Cortex of kidney (tissue), 1 donor: ENCODE measurements at places on chromosomes 1 and 21.

DNA sequence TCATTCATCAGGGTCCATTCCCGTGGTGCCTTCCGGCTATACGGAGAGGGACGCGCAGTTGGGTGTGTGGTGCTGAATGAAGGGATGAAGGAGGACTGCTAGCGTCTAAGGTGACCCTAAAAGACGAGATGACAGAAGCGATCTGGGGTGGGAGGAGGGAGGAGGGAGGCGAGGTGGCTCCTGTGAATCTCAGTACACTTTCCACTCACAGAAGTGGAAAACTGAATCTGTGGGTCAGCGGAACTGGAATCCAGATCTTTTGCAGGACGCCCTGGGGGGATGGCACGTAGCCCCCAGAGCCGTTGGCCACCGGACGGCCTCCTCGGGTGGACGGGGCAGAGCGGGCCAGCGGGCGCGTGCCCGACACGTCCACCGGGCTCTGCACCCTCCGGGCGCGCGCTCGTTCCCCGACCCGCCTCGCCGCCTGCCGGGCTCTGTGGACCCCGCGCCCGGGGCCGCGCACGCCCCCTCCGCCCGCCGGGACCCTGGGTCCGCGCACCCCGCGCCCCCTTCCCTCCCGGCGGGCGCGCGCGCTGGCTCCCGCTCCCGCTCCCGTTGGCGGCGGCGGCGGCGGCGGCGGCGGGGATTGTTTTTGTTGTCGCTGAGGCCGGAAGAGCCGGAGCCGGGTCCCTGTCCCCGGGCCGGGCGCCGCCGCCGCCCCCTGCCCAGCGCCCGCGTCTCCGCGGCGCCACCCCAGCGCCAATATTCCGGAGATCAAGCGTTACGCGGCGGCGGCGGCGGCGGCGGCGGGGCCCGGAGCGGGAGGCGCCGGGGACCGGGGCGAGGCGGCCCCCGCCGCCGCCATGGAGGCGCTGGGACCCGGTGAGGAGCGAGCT is at the start of gene AGO4:
TSS of gene AGO4 (plus strand) at position 403 of the 836 bp plus-strand sequence. CDS start at position 804, 401 bp downstream.
- no peak for DNase-seq

- no peak for DNase-seq
These were observed 24.5 kb upstream of the KIRREL1 start for GRCh38 chr1:157968946-157969345.

GRCh38 chr21:33268737-33269441 is 2.7 kb downstream of the IL10RB start:
- DNase-seq: no peak

- no peak for DNase-seq
These were observed at the start of gene S100A16 for GRCh38 chr1:153612755-153613331. Gene S100A16, minus strand, starts transcription at chr1:153613137. Its CDS starts 4,986 bp downstream, at chr1:153608151.

DNA sequence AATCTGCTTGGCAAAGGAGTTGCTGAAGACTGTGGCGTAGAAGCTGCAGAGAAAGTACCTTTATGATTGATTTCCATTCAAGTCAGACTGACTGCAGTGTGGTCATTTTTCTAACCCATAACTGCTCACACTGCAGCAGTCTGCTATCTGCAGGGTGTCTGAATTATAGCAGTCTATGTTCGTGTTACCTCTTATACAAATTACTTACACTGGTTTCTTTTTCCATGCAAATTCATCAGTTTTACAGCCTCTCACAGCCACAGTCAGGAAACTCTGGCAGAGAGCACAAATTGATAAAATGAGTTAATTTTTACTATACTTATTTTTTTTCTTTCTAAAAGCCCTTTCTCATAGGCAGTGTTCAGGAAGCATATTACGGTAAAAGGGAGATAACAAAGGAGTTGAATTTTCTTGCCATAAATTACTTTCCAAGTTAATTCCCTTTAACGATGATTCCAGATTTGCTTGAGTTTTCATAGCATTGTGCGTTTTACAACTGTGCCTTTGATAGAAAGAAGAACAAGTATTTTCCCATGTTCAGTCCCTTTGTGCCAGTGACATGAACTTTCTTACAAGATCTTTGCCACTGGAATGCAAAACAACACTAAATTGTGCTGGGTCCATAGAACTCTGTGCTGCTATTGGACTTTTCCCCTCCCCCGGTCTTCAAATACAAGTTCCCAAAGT is 261.5 kb downstream of the NFIA start:
- no peak for DNase-seq

DNA sequence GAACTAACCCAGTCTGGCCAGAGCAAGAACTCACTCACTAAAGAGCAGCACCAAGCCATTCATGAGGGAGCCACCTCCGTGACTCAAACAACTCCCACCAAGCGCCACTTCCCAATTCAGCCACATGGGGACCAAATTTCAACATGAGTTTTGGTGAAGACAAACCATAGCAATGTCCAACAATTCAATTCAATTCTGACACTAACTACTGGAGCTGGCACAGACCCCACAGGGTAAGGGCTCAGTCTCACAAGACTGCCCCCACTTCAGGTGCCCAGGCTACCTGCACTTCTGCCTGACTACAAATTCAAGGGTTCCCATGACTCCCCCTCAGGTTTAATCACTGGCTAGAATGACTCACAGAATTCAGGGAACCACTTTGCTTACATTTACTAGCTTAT is 48.8 kb upstream of the RAP1A start:
- DNase-seq: no peak

GRCh38 chr1:152050886-152051675 is 14.3 kb upstream of the S100A11 start:
- no peak for DNase-seq

GRCh38 chr21:31777857-31778256 is 45.9 kb upstream of the SCAF4 start:
- DNase-seq: no peak

- DNase-seq: no peak
These were observed 303.6 kb downstream of the MATN1 start for GRCh38 chr1:30419831-30420230.

GRCh38 chr1:38327559-38327973 is 281.0 kb upstream of the POU3F1 start:
- DNase-seq: no peak

DNA sequence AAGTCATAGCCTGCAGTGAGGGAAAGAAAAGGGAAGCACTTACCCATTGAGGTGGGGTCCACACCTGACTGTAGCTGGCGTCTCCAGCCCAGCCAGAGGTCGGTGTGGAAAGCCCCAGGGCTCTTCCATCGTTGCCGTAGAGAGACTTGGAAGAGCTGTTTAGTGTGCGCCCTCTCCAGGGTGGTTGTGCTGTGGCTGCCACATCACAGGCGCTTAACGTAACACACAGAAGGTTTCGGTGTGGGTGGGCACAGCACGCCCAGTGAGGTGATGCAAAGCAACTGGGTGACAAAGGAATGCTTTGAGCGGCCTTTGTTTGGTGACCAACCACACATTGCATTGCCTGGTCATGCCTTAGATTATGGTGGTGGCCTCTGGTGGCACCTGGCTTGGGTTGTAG is 36.8 kb upstream of the KIF1B start:
- no peak for DNase-seq

GRCh38 chr1:90720145-90720636 is 3.1 kb upstream of the BARHL2 start:
- DNase-seq: no peak

DNA sequence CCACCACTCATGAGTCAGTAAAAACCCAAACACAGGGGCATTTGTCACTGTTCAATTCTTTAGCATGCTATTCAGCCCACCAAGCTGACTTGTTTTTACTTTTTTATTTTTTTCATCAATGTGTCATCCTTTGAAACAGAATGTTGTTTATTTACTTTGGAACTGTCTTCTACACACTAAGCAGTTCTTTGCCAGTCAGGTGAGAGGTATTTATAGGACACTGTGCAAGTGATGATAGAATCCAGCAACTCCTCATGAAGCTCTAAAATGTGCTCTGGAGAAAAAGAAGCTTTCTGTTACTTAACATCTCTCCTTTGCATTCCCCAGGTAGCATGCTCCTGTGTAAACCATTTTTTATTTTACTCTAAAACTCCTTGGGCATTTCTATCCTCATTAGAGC is 582.0 kb upstream of the TMPRSS15 start:
- no peak for DNase-seq

DNA sequence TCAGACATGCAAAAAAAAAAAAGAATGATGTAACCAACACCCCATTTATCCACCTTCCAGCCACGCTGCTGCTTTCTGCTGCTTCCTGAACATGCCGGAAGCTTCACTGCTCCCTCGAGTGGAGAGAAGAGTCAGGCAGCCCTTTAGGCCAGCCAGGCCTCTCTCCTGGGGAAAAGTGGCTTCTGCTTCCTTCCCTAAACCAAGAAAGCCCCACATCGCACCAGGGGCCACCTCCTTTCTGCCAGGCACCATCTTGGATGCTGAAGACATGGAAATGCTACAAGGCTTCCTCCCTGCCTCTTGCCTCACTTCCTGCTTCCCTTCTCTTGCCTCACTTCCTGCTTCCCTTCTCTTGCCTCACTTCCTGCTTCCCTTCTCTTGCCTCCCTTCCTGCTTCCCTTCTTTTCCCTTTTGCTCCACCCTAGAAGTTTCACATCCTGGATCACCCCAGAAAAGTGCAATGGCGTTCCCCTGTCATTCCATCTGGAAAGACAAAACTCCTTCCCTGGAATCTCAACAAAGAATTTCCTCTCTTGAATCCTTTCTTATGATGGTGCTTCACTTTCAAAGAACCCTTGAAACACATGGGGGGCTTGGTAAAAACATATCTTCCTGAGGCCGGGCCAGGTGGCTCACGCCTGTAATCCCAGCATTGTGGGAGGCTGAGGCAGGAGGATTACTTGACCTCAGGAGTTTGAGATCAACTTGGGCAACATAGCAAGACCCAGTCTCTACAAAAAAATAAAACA is 18.7 kb downstream of the TNFRSF8 start:
- DNase-seq: no peak

DNA sequence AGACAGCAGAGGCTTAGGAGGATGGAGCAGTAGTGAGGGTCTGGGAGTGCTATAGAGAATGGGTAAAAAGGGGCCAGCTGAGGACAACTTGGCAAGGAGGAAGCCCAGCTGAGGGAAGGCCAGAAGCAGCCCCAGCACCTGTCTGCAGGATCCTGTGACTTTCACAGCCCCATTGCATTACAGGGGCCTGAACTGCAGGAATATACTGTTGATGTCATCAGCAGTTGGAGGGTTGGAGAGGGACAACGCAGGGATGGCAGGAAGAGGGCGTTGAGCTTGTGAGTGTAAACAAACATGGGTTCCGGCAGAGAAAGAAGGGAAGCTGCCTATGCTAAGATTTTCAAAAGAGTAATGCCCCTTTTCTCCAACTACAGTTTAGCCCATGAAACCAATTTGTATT is 628.5 kb downstream of the SMYD3 start:
- no peak for DNase-seq

DNA sequence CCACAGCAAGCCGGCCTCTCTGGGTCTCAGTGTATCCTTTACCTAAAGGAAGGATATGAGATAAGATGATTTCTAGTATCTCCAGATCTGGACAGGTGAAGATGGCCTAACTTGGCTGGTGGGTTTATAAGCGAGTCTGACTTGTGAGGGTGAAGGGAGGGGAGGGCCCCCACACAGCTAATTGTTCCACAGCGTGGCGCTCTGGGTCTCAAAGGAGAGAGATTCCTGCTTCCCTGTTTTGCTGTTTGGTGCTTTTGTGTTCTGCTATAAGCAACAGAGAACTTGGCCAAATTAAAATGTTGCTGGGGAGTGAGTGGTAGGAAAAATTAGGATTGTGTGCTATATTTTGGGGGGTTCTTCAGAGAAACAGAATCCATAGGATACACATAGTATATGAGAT is 28.9 kb upstream of the NLRP3 start:
- DNase-seq: no peak

DNA sequence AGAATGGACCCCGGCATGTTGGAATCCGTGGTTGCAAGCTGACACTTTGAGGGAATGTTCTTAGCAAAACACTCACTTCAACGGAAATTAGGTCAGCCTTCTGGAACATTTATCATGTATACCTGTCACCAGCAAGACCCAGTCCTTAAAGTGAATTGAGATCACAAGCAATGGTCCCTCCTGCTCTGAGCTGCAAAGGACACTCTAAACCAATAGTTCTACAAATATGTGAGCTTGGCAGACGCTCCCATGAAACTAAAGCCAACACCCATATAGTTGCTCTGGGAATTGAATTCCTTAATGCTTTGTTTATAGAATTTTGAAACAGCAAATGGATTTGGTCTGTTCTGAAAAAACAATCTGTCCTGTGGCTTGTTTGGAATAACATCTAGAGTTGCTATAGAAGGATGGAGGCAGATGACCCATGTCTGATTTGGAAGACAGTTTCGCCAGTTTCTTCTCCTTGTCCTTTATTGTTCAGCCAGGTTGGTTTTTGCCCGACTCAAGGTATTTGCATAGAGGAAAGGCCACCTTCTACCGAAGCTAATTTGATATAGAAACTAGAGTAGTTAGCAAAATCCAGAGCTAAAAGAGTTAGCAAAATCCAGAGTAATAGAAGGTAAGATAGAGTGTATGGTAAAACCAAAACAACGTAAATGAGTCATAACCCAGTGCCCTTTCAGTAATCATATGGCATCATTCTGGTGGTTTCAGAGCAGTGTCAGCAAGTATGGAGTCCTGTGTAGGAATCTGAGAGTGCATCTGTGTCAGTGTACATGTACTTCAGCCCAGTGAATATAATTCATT is 236.2 kb downstream of the NFIA start:
- no peak for DNase-seq

DNA sequence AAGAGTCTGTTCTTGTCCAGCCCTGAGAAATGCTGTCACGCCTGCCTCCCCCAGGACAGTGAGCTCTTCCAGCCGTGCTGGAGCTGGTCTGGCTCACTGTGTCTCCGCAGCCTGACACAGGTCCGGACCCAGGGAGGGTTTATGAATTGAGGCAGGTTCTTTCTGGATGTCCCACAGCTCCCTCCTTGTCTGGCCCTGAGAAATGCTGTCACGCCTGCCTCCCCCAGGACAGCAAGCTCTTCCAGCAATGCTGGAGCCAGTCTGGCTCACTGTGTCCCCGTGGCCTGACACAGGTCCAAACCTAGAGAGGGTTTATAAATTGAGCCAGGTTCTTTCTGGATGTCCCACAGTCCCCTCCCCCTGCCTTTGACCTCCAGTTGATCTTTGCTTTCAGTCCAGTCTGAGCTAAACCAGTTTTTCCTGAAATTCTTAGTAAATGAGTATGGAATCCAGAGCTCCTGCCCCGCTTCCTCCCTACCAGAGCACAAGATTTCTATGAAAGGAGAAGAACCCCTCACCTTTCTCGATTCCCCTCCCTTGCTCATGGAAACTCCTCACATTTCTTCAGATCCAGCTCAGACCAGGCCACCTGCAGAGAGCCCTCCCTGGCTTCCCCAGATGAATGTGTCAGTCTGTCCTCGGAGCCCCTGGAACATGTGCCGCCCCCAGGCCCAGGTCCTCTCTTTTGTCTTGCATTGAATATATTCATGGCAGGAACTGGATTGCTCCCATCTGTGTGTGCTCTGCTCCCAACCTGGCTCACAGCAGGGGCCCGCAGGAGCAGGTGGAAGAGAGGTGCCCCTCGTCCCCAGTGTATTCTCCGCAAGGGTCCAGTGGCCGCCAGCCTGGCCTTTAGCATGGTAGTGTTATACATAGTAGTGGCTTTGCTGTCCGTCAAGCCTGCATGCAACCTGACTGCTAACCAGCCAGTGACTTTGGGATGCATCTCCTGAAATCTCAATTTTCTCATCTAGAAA is 116.3 kb downstream of the EPHB2 start:
- DNase-seq: no peak
